ENCODE measurements at places on chromosomes 11 and 22.

GRCh38 chr11:123235656-123236261, 40.7 kb upstream of the CLMP start:
- DNase-seq = no peak

DNA sequence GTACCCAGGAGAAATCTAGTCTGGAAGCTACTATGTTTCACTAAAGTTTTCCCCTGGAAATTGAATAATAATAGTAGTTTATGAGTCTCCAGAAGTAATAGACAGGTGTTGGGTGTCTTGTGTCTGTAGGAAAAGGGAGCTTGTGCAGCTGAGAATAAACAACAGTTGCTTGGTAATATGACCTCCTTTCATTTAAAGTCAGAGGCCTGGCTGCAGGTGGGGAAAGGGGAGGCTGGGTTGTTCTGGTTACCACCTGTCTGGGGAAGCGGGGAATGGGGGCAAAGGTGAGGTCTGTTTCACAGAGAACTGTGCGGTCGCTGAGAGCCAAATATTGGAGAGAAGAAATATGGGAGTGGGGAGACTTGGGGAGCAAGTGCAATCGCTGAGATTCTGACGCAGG, 3.3 kb upstream of the GRAMD1B start:
- no peak for DNase-seq

GRCh38 chr11:17385926-17386325, 2.5 kb downstream of the KCNJ11 start:
- no peak for DNase-seq

DNA sequence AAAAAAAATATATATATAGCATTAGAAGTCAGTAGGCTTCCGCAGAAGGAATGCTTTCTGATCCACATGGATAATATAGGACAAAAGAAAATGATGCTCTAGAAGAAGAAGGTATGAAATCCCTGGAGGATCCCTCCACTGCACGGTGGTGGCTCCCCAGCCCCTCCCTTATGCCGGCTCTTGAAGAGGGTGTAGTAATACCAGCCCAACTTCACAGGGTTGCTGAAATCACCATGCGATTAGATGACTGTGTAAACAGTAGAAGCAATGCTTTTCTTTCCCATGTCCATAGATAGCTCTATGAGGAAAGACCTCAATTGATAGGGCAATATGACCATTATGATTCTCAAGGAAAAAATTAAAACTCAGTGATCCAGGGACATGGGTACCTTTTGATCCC, 3.2 kb upstream of the ETS1 start:
- DNase-seq = no peak

- no peak for DNase-seq
These were observed 115.4 kb upstream of the NAV2 start for GRCh38 chr11:19597206-19597605.

DNA sequence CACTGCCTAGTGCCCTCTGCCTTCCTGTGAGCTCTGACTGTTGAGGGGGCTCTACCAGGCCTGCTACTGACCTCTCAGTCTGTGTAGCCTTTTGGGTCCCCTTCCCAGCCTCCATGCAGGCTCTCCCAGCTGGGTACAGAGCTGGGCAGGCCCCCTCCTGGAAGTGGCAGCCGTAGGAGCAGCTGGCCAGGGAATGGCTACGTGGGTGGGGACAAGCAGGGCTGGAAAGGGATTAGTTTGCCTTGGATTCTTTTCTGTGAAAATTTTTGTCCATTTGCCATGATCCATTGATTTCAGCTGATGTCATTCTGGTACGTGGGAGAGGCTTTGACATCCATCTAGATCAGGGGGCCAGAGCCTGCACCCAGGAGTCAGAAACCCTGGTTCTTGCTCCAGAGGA, 23.9 kb upstream of the NECTIN1 start:
- no peak for DNase-seq

Data from left forelimb (tissue), 1 donor.